ENCODE measurements at places on chromosomes 12 and 14. TPM values are rescaled to one million over a fixed set of nuclear protein-coding genes. Genes with fewer than 3 reads are reported as not detected.

- no peak for DNase-seq
Observed at GRCh38 chr14:78581229-78581628, 411.1 kb downstream of the NRXN3 start.

GRCh38 chr14:77053046-77053841 lies 24.7 kb upstream of the IRF2BPL start:
- DNase-seq, result no peak

- DNase-seq, result no peak
Observed at GRCh38 chr14:24712909-24713308, 78.9 kb upstream of the GZMB start.

- no peak for DNase-seq
Observed at GRCh38 chr14:39229222-39229543, 4.5 kb upstream of the MIA2 start.

- DNase-seq, result no peak
Observed at GRCh38 chr14:102008891-102009290, 44.5 kb downstream of the DYNC1H1 start.

GRCh38 chr12:90229407-90230170 lies 521.0 kb upstream of the ATP2B1 start:
- no peak for DNase-seq

- DNase-seq, result no peak
Observed at GRCh38 chr12:15899282-15899870, 11.8 kb upstream of the DERA start.

The PMEL gene
- 2.0 TPM for polyA plus RNA-seq

GRCh38 chr12:5514016-5514415 lies 82.1 kb downstream of the NTF3 start:
- no peak for DNase-seq

- DNase-seq, result no peak
Observed at GRCh38 chr12:103997286-103997900, 31.7 kb downstream of the TDG start.

The SPTLC2 gene
- 20.3 TPM for polyA plus RNA-seq

DNA sequence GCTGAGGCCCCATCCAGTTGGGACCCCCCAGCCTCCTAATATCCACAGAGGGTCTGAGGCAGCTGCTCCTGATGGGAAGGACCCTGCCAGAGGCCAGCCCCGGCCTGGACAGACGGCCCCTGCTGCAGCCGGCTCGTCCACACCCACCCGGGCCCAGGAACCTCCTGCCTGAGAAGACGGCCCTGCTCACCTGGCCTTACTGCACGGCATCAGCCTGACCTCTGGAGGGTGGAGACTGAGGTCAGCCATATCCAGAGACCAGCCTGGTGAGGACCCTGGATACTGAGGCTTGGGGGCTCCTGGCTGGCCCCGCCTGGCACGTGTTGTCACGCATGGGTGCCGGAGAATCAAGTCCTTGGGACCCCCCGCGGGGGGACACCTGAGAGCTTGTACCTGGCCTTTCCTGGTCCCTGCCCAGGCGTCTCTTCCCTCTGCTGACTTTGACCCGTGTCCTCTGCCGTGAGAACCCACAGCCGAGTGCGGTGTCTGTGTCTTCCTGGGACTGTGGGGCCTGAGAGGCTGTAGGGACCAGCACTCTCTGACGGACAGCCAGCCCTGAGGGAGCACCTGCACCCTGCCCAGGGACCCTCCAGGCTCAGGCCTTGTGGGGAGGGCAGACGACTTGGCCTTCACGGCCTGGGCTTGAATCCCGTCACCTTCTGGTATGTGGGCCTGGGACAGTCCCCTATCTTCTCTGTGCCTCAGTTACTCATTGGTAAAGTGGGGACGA lies 57.3 kb downstream of the NOC4L start:
- DNase-seq, result no peak

The MGP gene
- polyA plus RNA-seq, result 190 TPM

The SERPINA3 gene
- polyA plus RNA-seq, result not detected

- DNase-seq, result no peak
Observed at GRCh38 chr12:25248137-25248536, 2.6 kb downstream of the KRAS start.

The NFATC4 gene
- polyA plus RNA-seq, result 34.8 TPM

The TMCC3 gene
- 23.2 TPM for polyA plus RNA-seq

The CDK2 gene
- 23.7 TPM for polyA plus RNA-seq

- DNase-seq, result no peak
Observed at GRCh38 chr12:22396253-22396652, 61.7 kb upstream of the ST8SIA1 start.

DNA sequence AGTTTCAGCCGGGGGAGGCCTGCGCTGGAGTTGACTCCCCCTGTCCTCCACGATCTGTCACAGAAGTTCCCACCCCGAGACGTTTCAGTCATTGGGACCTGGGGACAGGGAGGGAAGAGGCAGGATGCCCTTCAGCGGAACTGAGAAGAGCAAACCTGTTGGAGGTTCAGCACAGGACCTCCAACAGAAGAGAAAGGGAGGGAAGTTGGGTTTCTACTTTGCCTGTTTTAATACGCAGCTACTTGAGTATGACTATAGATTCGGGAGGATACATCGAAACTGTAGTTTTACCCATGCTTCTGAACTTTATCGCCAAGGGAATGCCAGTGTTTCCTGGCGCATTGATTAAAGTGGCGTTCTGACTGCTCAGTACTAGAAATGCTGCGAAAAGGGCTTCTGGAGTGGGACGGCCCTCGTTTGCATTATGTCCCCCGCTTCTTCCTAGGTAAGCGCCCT lies 2.3 kb upstream of the DUSP6 start:
- peak; percentile 45 for DNase-seq

DNA sequence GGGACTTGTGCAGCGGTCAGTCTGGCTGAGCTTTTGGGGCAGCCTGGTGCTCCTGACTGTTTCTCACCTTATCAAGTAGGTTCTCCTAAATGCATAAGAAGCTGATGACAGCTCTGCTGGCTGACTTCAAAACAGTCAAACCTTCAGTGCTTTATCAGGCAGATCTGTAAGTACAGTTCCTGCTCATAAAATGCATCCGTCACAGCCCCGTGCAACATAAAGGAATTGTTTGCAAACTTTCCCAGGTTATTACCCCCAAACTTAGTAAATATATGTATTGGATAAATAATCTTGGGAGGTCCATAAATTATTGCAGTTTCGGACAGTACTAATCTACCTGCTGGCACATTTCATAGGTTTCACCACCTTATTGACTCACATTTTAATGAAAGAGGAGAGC lies 10.7 kb downstream of the TUNAR start:
- no peak for DNase-seq

The DDX24 gene
- polyA plus RNA-seq, result 84.8 TPM

The DCN gene
- 1,243 TPM for polyA plus RNA-seq

GRCh38 chr12:20528208-20528607 lies 159.9 kb downstream of the PDE3A start:
- no peak for DNase-seq

DNA sequence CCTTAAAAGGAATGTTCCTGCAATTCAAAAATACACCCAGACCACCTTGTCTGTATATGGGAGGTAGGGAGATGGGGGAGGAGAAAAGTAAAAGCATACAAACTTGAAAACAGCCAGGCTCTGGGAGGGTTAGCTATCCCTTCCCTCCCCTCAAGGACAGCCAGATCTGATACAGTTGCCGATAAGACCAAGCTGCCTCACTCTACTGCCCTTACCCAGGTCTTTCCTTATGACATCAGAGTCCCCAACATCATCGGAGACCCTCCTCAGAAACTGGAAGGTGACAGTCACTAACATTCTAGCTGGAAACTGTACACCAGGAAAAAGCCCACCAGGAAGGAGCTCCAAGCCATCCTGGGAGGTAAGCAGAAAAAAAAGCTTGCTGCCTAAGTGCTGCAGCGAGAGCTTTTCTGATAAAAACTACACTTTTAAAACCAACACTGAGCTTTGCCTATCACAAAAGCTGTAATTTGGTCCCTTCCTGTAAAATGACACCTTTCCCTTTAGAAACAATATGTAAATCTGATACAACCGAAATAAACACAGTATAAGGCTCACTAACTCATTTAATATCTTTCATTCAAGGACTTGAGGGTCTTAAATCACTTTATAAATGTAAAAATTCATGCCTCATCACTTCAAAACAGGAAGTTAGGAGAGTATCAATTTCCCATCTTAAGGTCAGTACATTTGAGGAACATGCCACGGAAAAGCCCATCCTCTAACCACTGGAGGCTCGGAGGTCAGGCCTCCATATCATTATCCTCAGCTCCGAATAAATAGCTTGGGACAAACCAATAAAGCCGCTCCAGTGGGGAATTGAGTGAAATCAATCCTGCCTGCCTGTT lies 20.4 kb upstream of the PLEKHH1 start:
- no peak for DNase-seq

The IFNG gene
- polyA plus RNA-seq, result not detected

The ADCY4 gene
- 17.0 TPM for polyA plus RNA-seq
